GM20000 (cell line): ENCODE measurements at places on chromosomes 13 and 19.

DNA sequence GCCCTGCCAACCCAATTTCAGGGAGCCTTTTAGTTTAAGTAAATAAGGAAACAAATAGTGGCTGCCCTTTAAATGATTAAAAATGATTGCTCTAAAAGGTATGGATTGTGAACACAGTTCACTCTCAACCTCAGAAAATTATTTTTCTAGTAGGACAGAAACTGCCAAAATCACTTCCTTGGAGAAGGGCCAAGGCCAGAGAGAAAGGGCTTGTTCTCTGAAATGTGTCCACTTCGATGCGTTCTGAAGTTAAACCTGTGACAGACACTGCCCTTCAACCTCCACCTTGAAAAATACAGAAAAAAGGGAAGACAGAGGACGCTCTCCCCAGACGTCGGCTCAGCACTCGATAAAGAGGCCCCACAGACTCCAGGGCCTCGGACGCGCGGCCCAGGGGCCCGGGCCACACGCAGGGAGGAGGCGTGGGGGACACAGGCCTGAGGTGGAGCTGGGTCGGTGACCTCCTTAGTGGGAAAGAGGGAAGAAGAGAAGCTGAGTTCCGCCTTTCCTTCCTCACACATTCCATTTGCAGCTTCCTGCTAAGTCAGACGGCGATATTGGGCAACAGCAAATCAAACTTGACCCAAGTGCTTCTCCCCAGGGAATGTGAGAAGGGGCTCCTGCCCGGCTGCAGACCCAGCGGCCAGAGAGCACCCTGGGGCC lies 63.6 kb downstream of the RASA3 start:
- no peak for DNase-seq

- DNase-seq: no peak
Observed at GRCh38 chr19:23101241-23101640, 15.6 kb upstream of the ZNF730 start.

GRCh38 chr19:12800923-12801465 lies 606 bp downstream of the PRDX2 start:
- DNase-seq: no peak

GRCh38 chr19:40578442-40578908 lies 1.8 kb downstream of the SHKBP1 start:
- DNase-seq: no peak

DNA sequence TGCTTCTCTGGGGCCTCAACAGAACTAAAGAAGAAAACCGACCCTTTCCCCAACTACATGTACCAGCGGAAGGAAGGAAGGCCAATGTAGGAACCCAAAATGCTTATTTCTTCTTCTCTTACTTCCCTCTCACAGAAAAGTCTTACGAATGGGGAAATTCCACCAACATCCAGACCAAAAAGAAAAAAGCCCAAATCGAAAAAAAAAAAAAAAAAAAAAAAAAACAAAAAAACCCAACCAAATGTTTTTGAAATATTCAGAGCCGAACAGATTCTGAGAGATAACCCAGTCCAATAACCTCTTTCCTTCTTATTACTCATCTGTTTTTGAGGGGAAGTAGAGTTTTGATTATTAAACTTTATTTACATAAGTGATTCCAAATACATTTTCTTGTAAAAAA lies 3.9 kb downstream of the PPM1N start:
- peak; percentile 10 for DNase-seq

DNA sequence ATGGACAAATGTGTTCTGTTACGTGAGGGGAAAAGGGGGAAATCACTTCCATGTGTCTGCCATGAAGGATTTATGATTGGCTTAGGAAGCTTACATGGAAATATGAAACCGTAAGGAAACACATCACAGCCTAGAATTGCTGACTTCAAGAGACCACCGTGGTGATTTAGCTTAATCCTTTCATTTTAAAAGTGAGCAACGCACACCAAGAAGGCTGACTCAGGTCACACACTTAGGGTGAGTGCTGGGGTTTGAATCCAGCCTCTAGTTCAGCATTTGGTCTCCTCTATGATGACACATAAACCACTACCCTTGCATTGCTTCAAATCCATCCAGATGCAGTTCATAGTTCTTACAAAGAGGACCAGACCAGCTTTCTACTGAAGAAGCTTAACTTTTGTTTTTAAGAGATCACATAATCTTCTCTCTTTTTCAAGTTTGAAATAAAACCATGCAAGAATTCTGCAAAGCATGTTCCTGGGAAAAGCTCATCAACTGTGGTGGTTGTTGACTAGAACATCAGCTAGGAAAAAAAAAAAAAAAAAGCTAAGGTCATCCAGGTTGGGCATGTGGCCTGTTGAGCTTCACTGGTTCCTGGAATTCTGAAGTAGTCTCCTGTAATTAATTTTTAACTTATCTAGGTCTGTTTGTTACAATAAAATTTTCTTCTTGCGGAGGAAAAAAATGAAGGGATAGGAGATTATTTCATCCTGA lies 60.2 kb upstream of the KL start:
- no peak for DNase-seq

DNA sequence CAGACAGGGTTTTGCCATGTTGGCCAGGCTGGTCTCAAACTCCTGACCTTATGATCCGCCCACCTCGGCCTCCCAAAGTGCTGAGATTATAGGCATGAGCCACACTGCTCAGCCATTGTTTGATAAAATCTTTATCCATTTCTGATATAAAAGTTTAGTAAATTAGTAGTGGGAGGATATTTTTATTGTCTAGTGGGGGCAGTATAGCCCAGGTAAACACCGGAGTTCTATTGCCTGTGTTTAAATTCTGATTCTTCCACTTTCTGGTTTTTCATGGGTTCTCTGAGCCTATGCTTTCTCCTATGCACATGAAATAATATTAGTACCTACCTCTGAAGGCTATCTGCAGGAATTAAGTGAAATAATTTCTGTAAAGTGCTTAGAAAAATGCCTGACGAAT lies 20.1 kb upstream of the ARHGEF18 start:
- DNase-seq: peak; percentile 36

DNA sequence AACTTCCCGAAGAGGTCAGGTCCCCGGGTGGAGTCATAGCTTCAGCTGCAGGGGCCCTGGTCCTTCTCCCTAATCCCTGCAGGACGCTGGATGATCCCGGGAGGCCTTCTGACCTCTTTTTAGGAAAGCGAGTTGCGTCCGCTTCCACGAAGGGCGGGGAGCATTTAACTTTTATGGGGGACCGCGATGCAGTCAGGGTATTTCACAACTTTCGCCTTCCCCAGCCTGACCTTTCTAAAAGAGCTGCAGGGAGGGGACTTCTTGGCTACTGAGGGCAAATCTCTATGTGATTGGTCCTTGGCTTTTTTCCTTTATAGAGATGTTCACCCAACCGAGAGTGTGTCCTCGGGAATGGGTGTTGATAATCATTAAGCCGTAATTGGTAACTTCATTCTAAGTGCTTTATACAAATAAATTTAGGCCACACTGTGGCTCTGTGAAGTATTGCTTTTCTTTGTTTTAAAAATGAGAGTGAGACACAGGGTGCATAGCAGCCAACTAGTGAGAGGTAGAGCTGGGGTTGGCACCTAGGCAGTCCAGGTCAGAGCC lies 778 bp downstream of the ZNF230 start:
- DNase-seq: peak; percentile 16

- peak; percentile 59 for DNase-seq
Observed at GRCh38 chr19:4866595-4867424, 657 bp downstream of the PLIN3 start.

GRCh38 chr13:112443995-112444311 lies 67.8 kb downstream of the SPACA7 start:
- DNase-seq: peak; percentile 86

DNA sequence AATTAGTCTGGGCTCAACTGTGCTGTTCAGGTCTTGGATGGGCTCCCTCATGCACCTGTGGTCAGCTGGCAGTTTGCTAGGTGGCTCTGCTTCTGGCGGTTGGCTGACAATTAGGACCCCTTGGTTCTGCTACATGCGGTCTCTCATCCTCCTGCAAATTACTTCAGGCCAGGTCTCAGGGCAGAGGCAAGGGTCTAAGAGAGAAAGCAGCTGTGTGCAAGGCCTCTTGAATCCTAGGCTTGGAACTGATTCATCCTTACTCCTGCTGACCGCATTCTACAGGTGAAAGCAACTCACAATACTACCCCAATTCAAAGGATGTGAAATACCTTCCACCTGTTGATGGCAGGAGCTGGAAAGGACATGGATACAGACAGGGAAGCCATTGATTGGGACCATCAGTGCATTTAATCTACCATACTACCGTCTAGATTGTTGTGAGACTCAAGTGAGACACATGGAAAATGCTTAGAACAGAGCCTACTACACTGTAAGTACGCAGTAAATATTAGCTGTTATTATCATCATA lies 19.1 kb downstream of the CBY2 start:
- no peak for DNase-seq

DNA sequence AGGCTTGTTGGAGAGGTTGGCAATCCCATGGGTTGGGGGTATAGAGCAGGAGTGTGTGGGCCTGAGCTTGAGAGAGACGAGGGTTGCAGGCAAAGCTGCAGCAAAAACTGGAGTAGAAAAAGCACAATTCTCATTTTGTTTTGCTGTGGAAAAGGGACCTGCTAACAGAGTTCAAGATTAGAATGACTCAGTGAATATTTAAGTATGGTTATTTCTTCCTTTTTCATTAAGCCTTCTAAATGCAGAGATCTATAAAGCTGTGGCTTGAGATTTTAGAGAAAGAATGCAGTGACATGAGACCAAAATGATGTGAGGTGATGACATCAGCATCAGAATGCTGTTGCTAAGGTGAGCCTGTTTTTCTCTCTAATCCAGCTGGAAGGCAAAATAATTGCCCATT lies 10.8 kb upstream of the MBNL2 start:
- DNase-seq: no peak

DNA sequence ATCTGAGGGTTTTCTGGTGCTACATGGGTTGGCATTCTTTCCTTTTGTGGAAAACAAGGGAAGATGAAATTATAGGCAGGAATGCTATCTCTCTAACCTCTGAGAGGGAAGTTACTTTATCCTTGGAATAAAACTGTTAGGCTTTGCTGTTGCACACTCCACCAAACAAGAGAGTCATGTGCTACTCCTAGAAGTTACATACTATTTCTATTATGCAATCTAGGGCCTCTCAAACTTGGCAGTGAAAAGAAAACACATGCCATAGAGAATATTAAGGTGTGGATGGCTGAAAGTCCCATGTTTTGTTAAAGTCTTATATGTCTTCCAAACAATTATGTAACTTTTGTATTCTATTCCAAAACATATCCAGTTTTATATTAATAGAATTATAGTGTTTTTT lies 367.9 kb downstream of the SLC7A1 start:
- DNase-seq: no peak

DNA sequence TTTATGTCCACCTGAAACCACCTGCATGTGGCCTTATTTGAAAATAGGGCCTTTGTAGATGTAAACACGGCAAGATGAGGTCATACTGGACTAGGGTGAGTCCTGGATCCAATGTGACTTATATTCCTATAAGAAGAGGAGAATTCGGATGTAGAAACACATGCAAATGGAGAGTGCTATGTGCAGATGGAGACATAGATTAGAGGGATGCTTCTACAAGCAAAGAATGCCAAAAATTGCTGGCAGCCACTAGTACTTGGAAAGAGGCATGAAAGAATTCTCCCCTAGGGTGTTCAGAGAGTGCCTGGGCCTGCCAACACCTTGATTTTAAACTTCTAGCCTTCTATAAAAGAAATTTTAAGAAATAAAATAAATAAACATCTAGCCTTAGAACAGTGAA lies 226.1 kb downstream of the RFC3 start:
- no peak for DNase-seq

- DNase-seq: no peak
Observed at GRCh38 chr19:29217616-29218015, 4.7 kb upstream of the UQCRFS1 start.

DNA sequence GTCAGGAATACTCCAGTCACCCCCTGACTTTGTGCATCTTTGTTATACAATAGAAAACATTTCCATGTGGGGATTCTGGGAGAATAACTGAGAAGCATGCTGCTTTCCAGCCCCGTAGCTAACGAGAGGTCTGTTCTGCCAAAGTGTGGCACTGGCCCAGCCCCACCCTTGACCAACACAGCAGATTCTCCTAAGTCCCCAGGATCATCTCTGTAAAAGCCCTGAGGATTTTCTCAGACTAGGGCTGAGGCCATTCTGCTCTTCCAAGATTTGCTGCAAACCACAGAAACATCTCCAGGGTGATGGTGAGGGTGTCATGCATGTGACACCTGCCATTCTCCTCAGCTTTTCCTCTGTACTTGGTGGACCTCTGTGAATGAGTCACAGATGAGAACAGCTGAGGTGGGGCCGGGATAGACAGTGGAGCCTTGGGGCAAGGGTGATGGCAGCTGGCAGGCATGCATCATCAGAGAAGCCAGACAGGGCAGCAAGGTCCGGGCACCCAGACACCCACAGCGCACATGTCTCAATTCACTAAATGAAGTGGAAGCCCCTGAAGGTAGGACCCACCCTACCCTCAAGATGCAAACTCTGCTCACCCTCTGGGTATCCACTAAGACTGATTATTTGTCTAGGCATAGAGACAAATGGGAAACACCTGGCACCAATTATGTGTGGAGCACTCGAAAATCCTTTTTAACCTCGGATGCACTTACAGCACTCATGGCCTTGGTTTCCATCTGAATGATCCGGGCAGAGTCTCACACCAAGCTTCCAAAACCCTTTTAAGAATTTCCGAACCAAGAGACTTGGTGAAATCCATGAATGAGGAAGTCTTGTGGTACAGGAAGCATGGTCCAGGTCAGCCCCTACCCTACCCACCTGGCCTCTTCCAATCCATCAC lies 20.1 kb upstream of the DOCK9 start:
- DNase-seq: no peak

- peak; percentile 98 for DNase-seq
Observed at GRCh38 chr19:6739390-6739882, at the start of gene TRIP10. Gene TRIP10, plus strand, starts transcription at chr19:6739680. Its CDS starts 82 bp downstream, at chr19:6739762.

GRCh38 chr13:113407531-113408393 lies 43.8 kb upstream of the GRTP1 start:
- DNase-seq: no peak

DNA sequence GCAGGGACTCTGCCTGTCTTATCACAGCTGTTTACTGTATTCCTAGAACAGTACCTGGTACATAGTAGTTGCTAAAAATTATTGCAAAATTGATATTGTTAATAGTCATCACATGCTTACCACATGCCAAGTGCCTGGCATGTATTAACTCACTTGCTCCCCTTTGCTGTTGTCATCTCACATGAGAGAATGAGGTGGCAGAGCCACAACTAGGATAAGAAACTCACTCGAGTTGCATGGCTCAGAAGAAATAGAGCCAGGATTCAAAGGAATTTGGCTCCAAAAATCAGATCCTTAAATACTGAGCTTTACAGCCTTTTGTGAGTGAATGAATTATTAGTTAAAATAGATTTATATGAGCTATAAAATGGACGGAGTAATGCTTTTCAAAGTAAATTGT lies 42.6 kb downstream of the B3GLCT start:
- DNase-seq: no peak

DNA sequence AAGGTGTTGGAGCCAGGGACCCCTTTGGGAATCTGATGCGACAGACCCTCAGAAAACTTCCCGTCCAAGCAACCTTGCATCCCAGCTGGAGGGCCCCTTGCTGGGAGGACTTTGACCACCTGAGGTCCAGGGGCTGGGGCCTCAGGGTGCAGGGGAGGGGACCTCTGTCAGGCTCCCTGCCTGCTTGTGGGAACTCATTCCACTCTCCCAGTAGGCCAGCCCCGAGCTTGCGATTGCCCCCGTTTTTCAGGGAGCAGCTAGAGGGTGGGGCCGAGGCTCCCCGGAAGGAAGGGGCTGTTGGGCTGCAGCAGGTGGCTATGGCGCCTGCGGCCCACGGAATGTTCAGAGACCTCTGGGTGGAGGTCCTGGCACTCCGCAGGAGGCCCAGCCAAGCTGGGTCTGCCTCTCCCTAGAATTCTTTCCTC lies 2.8 kb downstream of the GNA11 start:
- DNase-seq: no peak
